Suprapubic skin (tissue), 4 donors: ENCODE measurements at places on chromosomes 2 and 18. TPM values are rescaled to one million over a fixed set of nuclear protein-coding genes. Genes with fewer than 3 reads are reported as not detected.

Gene RAPH1
- total RNA-seq, result 54.9 TPM

- no peak for DNase-seq
- H3K27me3 ChIP-seq, result no peaks in the 10 kb centered on the region
- no peaks in the 10 kb centered on the region for H3K4me1 ChIP-seq
- H3K4me3 ChIP-seq, result no peak overlapping the region
- no peaks in the 10 kb centered on the region for H3K36me3 ChIP-seq
Measured at GRCh38 chr2:170680172-170680941, 34.8 kb upstream of the SP5 start.

- DNase-seq, result no peak
- H3K4me3 ChIP-seq, result no peak overlapping the region
- no peaks in the 10 kb centered on the region for H3K4me1 ChIP-seq
- no peaks in the 10 kb centered on the region for H3K27me3 ChIP-seq
Measured at GRCh38 chr2:172710584-172711047, 25.0 kb upstream of the RAPGEF4 start.

DNA sequence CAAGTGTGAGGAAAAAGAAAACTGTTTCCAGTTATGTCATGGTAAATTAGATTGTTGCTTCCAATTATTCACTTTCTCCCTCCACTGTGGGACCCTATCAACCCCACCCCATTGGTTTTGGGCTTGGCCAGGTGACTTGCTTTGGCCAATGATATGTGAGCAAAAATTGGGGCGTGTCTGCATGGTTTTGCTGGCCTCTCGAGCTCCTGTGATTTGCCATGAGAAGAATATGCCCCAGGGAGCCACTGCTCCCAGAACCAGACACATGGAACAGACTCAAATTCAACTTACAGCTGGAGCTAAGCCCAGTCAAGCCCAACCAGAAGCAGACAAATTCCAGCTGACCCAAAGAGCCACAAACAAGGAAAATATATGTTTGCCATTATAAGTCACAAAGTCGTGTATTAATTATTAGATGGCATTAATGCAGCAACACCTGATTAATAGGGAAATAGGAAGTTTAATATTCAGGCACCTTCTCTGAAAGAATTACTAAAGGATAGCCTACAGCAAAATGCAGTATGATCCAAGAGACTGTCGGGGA, 248.9 kb downstream of the ANAPC1 start:
- no peak overlapping the region for H3K27ac ChIP-seq
- no peak overlapping the region for H3K4me3 ChIP-seq
- no peak for DNase-seq
- no peaks in the 10 kb centered on the region for H3K36me3 ChIP-seq
- H3K4me1 ChIP-seq, result no peaks in the 10 kb centered on the region
- no peaks in the 10 kb centered on the region for H3K27me3 ChIP-seq

GRCh38 chr18:50396005-50396660, 21.3 kb downstream of the SKA1 start:
- H3K36me3 ChIP-seq, result no peaks in the 10 kb centered on the region
- no peak overlapping the region for H3K27ac ChIP-seq
- peaks cover 5% of the 10 kb centered on the region for H3K27me3 ChIP-seq
- no peak overlapping the region for H3K4me3 ChIP-seq
- no peaks in the 10 kb centered on the region for H3K4me1 ChIP-seq

DNA sequence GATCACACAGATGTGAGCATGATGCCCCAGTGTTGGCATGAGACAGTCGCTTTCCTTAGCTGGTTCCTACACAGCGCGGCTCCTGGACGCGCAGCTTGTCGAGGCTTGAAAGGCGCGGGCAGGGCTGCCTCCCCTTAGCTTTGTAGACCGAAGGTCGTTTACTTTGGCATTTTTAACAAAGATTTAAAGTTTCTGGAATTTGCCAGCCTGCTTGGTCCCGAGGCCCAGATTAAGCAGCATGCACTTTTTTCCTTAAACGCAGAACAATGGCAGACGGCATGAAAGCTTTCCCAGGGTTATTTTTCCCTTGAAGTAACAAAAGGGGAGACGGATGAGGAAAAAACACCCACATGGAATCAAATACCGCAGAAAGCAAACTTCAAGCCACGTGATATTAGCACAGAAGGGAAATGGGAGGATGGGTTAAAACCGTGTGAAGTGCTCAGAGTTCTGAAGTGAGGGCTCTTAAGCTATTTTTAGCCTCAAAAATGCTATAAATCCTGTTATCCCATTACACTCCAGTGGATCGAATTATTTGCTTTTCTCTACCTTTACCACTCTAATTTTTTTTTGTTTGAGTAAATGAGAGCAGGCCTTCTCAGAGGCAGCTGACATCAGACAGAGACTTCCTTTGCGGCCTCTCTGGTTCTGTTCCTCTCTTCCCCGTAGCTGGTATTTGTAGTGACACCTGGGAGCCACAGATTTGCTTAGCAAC, 55.7 kb downstream of the NPAS2 start:
- H3K4me1 ChIP-seq, result no peaks in the 10 kb centered on the region
- no peak overlapping the region for H3K27ac ChIP-seq
- DNase-seq, result no peak
- no peaks in the 10 kb centered on the region for H3K36me3 ChIP-seq

DNA sequence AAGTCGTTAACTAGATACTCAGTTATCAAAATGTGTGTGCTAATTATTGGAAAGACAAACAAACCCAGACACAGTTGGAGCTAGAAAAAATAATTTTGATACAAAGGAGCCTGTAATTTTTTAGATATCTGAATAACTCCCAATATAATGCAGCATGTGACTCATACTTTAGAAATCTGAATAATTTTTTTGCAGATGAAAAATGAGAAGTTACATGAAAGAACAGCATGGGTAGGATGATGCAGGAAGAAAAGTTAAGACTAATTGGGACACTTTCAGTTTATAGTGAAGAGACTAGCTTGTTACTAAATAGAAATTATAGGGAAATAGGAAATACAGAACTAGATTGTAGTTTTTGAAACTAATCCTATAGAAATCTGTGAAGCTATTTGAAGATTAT, 945.8 kb downstream of the CBLN2 start:
- no peaks in the 10 kb centered on the region for H3K27me3 ChIP-seq
- DNase-seq, result no peak
- no peak overlapping the region for H3K4me3 ChIP-seq
- no peaks in the 10 kb centered on the region for H3K4me1 ChIP-seq
